ENCODE measurements at places on chromosomes 16 and 17. TPM values are rescaled to one million over a fixed set of nuclear protein-coding genes. Genes with fewer than 3 reads are reported as not detected.
A peak's percentile ranks its signal among the peaks of the same experiment; 100 is the strongest.

Gene EPX
- 0.09 TPM for total RNA-seq

Gene CFAP97D1
- not detected for total RNA-seq

Gene VWA3A
- 5.4 TPM for total RNA-seq

Gene PIRT
- total RNA-seq: 7.3 TPM

Gene PARD6A
- total RNA-seq: 8.6 TPM

Gene CCL4
- total RNA-seq: 2.6 TPM

Gene KRTAP3-1
- total RNA-seq: not detected

Gene PSKH1
- total RNA-seq: 14.0 TPM

GRCh38 chr17:31926100-31926729 lies 10.6 kb upstream of the SUZ12 start:
- DNase-seq: no peak

- DNase-seq: no peak
These were observed 21.1 kb downstream of the KRT23 start for GRCh38 chr17:40916366-40916765.

- peak; percentile 91 for DNase-seq
These were observed 3.2 kb downstream of the MYL11 start for GRCh38 chr16:30377812-30378235.

DNA sequence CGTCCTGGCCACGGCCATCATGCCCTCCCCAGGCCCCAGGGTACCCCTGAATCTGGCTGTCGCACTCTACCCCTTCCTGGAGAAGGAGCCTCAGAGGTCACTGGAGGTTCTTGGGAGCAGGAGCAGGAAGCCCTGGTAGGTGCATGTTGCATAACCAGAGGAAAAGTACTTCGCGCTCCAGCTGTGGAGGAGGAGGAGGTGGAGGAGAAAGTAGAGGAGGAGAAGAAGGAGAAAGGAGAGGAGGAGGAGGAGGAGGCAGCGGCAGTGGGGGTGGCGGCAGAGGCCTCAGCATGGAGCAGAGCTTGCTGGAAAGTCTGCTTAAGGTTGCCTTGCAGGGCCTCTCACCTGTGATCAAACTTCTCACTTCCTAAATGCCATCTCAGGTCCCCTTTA lies 61.8 kb downstream of the BAIAP2 start:
- no peak for DNase-seq

- no peak for DNase-seq
These were observed 584 bp downstream of the PMP22 start for GRCh38 chr17:15264542-15264941.

DNA sequence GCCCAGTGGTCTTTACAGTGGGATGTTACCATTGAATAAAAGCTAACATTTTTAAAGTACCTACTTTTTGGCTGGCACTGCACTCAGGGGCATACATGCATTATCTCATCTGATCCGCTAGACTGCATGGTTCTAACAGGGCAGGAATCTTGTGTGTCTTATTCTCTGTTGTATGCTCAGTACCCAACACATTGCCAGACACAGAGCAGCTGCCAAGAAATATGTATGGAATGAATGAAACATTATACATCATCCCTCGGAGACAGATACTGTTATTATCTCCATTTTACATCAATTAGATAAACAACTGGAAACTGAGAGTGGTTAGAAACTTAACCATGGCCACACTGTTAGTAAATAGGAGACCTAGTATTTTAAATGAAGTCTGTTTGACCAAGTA lies 74.1 kb upstream of the CDH11 start:
- DNase-seq: no peak

DNA sequence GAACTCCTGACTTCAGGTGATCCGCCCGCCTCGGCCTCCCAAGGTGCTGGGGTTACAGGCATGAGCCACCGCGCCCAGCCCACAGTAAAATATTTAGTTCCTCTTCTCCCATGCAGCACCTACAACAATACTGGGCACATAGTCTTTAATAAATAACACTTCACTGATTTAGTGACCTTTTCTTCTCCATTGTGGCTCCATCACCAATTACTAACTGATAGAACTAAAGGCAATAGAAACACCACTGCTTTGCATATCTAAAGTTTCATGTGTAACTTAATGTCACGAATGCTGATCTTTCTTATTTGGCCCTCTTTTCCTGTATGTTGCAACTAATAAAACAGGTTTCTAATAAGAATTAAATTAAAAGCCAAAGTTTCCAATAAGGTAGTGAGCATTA lies 38.9 kb downstream of the TRIM37 start:
- DNase-seq: no peak

DNA sequence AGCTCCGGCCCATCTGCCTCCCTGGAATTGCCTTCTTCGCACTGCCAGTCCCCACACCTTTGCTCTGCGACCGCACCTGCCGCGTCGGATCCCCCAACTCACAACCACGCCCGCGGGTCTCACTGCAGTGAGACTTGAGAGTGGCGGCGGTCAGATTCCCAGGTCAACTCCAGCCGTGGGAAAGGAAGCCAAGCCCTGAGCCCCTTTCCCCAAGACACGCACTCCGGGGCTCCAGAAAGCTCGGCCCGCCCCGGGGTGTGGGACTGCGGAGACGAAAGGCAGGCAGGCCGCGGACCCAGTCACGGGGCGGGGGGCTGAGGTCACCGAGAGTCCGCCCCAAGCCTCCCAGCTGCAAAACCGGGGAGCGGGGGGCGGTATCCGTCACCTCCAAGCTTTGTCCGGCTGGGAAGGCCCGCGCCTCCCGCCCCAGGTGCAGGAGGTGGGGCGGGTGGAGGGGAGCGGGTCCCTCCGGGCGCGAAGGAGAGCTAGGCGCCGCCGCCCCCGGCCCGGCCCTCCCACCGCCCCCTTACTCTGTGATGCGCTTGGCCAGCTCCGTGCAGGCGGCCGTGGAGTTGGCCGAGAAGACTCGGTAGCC lies 615 bp downstream of the PRPSAP1 start:
- DNase-seq: peak; percentile 9

DNA sequence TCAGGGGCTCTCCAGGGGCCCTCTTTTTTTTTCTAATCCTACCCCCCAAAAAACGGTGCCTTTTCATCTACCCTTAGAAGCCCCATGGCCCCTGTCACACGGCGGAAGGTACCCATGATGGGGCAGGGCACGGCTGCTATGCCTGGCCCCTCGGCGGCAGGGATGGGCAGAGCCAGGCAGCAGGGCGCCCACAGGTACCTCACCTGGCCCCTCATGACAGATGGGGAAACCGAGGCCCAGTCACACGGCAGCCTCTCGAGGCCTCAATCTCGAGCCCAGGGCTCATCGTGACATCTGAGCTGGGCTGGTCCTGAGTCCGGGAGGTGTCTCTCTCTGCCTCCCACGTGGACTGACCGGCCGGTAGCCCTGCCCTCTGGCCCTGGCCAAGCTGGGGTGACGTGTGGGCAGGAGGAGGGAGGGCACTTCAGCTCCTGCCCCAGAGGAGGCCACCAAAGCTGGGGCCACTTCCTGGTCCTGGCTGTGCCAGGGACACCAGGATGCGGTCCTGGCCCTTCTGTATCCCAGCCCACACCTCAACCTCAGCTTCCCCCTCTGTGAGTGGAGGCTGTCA lies 11.6 kb downstream of the TRAF7 start:
- no peak for DNase-seq

DNA sequence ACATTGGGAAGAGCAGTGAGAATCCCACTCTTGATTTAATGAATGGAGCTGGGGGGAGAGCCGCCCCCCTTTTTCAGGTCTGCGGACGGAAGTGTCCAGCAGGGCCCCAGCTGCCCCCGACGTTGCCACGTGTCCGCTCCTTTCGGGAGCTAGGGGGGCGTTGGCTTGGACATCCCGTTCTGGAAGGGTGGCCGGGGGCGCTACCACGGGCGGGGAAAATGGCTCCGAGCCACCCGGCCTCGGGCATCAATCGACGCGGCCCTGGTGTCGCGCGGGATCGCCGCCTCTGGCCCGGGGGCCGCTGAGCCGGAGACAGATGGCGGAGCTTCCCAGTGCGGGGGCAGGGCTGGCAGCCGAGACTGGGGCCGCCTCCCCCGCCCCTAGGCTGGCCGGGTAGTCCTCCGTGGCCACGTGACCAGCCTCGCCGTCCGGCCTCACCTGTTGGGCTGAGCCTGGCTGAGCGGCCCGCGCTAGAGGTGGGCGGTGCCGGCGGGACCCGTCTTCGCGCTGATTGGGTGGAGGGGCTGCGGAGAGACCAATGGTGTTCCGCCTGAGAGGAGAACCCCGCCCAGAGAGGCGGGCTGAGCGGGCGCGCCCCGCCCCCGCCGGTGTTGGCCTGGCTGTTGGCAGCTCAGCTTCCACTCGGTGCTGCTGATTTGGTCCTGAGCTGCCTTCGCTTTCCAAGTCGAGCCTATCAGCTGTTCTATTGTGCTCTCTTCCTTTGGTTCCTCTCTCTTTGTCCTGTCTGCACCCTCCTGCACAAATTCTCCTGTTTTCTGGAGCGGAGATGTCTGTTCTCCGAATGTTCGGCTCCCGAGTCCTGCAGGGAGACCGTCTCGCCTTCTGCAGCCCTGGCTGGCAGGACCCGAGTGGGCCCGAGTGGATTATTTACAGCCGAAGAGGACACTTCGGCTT lies 8.3 kb downstream of the HS3ST3B1 start:
- DNase-seq: peak; percentile 94

GRCh38 chr17:16882243-16882925 lies 89.5 kb downstream of the TNFRSF13B start:
- DNase-seq: no peak

DNA sequence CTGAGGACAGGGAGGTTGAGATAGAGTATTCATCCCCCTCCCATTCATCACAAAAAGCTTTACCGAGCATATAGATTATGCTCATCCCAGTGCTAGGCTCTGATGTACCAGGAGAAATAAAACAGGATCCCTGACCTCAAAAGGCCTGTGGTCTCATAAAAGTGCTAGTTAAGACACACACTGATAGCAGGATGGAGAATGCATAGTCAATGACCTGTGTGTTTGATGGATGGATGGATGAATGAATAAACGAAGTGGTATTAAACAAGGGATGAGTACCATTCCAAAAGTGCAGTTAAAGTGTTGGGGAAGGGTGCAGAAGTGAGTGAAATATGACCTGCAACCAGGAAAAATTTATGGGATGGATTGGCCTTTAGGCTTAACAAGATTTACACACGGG lies 133.9 kb upstream of the NUDT7 start:
- DNase-seq: no peak

GRCh38 chr16:66369055-66369592 lies 2.6 kb downstream of the CDH5 start:
- DNase-seq: no peak

DNA sequence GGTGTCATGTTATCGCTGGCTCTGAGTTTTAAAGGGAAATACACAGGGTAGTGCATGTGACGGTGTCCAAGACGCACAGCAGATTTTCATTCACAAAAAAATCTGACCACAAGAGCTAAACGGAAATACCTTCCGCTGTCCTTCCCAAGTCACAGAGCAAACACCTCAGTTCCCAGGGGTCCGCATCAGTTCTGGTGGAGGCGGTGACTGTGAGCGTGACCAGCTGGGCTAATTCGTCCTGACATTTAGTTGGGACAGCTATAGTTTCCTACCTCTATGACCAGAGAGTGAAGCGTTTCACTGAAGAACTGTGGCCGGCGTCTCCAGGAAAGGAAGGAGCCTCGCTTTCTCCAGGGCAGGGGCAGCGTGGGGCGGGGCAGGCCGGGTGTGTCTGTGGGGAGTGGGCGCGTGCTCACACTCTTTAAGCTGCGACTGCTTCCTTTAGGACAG lies 10.5 kb upstream of the FASN start:
- DNase-seq: no peak

DNA sequence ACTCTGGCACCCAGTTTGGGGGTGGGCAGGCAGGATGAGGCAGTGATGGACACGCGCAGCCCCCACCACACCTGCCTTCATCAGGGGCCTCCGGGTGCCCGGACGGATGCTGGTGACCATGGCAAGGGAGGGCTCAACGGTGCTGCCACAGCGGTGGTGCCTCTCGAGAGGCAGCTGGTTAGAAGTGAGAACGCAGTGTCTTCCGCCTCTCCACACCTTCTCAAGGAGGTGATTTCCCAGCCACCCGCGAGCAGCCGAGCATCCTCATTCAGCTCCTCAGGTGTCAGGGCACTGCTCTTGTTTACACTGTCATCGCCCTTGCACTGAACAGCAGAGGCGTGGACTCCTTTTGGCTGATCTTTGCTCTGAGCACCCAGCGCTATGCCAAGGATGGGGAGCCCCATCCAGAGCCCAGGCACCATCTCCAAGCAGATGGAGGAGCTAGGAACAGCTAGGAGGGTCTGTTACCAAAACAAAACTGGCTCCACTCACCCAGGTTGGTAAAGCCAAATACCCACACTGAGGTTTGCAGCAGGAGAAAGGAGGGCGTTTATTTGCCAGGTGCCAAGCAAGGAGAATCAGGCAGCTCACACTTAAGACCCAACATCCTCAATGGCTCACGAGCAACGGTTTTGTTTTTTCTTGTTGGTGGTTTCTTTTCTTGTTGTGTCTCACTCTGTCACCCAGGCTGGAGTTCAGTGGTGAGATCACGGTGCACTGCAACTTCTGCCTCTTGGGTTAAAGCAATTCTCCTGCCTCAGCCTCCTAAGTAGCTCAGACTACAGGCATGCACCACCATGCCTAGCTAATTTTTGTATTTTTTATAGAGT lies 174.3 kb upstream of the TNRC6C start:
- DNase-seq: no peak

DNA sequence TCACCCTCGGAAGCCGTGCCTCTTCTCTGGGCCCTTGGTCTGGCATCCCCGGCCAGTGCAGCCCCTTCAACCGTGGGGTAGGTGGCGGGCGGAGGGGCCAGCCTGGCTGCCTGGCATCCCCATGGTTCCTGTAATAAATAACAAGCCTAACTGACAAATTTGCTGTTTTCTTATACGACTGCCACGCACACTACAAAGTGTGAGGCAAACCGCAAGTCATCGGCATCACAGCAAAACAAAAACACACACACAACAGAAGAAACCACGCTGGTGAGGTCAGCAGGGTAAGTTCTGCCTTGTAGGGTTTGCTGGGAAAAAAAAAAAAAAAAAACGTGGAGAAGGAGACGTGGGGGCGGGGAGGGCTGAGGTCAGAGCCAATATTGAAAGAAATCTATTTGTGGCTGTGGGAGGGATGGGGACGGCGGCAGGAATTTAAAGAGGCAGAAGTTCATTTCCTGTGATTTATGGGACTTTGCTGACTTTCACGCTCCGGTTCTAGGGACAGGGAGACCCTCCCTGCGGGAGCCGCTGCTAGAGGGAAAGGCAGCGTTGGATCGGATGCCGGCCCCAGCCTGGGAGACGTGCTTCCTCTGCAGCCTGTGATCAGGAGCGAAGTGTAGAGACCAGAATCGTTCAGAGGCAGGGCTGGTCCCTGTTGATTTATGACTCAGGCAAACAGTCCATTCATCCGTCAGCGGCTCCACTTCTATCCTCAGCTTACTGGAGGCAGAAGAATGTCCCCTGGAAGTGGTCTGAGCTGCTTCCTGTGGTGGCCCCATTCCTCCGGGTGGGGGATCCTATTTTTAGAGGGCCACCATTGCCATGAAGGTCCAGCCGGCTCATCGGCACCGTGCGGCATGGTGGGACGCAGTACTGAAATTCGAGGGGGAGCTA lies 162.8 kb downstream of the FOXL1 start:
- no peak for DNase-seq

GRCh38 chr16:29025735-29026134 lies 40.9 kb downstream of the LAT start:
- no peak for DNase-seq

DNA sequence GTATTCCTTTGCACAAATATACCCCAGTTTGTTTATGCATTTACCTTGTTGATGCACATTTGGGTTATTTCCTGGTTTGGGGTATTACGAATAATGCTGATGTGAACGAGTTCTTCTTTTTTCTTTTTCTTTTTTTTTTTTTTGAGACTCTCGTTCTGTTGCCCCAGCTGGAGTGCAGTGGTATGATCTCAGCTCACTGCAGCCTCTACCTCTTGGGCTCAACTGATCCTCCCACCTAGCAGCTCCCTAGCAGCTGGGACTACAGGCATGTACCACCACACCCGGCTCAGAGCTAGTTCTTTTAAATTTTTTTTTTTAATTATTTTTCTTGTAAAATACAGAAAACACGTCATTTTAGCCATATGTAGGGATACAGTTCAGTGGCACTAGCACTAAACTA lies 14.1 kb downstream of the RAB40C start:
- no peak for DNase-seq
